NCI-H526 (cell line): ENCODE measurements at places on chromosomes 4 and X.
A peak's percentile ranks its signal among the peaks of the same experiment; 100 is the strongest.

DNA sequence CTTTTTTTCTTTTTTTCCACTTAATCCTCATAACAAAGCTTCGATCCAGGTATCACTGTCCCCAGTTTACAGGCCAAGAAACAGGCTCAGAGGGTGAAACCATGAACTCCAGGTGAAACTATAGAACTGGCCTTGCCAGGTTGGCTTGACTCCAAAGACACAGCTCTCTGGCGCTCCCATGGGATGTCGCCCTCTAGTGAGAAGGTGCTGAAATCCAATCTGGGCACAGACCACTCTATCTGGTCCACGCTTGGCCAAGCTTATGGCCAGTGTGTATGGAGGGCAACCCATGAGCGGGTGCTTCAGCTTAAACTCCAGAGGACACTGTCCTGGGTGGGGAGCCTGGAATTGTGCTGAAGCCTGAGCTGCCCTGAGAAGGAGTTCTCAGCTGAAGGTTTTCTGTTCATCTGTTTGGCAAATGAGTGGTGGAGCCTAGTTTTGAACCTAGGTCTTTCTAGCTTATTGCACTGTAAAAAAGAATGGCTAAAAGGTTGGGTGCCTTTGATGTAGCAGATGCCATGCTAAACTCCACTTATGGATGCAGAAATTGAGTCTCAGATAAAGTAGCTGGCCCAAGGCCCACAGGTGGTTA, 70.5 kb downstream of the SEL1L3 start:
- DNase-seq, result no peak

GRCh38 chrX:7170898-7171297, 22.9 kb upstream of the PUDP start:
- DNase-seq, result no peak

DNA sequence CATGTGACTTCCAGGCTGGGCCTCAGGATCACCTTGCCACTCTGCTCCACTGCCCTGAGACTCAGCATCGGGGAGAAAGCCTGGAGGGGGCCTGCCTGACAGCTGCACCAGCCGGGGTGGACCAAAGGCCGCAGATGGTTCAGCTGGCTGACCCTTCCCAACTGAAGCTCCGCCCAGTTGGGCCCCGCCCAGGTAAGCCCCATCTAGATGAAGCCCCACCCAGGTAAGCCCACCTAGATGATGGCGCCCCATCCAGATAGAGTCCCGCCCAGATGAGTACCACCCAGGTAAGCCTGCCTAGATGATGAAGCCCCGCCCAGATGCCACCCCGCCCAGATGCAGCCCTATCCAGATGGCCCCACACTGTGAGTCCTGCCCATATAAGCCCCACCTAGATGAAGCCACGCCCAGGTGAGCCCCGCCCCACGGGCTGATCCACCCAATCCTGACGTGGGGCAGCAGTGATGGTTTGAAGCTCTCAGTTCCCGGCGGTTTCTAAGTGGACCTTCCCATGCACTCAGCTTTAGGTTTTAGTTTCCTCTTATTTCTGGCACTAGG, 10.0 kb downstream of the ZFYVE28 start:
- DNase-seq, result no peak

GRCh38 chrX:51487960-51488267, 8.5 kb downstream of the NUDT11 start:
- no peak for DNase-seq

GRCh38 chr4:186932631-186933187, 209.1 kb upstream of the FAT1 start:
- DNase-seq, result no peak

DNA sequence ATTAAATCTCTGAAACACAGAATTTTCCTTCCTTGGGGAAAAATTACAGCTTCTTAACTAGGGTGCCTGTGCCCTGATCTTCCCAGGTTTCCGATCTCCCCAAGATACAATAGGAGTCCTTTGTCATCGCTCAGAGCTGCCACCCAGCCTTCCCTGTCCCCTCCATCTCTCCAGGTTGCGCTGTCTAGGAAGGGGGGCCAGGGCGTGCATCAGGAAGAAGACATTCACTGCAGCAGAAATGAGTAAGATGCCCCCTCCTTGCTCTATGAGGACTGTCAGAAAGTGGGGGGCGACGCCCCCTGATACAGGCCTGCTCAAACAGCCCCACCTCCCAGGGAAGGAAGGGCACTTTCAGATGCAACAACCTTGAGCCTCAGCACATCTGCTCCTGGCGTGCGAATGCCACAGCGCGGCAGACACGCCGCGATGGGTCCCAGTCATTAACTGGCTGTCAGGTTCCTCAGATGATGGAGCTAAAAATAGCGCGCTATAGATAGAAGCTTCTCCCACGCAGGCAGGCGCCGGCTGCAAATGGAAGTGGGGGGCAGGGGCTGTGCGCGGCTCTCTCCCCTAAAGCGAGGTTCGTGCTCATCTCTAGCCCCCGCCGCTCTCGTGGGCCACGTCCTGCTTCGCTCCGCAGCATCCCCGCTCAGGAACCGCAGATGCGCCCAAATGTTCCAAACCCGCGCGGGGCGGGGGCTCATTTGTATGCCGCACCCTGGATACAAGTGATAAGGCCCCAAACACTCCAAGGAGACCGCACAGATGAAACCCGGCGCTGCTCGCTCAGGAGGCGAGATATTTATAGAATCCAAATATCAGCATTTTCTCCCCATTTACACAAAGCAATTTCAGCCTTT, 57.6 kb upstream of the LGI2 start:
- DNase-seq, result peak; percentile 50

- no peak for DNase-seq
Observed at GRCh38 chrX:65598559-65599147, 64.1 kb upstream of the LAS1L start.
